ENCODE measurements at places on chromosomes 6 and 20.

- DNase-seq = no peak
These were observed 93.1 kb downstream of the PRND start for GRCh38 chr20:4814696-4815252.

DNA sequence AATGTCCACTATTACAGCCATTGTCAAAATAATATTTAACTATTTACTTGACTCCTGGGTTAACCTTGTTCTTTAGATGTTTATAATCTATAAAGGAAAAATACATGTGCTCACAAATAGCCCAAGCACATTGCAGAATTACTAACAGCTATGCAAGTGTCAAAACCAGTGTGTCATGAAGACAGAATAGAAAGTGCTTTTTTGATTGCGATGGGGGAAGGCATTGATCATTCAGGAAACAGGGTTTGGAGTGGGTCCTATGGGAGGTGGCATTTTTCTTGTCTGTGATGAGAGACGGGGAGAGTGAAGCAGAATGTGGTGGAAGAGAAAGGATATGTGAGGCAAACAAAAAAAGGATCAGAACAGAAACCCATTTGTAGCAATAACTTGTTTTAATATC lies 1.0 kb upstream of the AGPAT4 start:
- no peak for DNase-seq

GRCh38 chr6:113299531-113299930 lies 557.6 kb upstream of the MARCKS start:
- DNase-seq = no peak

DNA sequence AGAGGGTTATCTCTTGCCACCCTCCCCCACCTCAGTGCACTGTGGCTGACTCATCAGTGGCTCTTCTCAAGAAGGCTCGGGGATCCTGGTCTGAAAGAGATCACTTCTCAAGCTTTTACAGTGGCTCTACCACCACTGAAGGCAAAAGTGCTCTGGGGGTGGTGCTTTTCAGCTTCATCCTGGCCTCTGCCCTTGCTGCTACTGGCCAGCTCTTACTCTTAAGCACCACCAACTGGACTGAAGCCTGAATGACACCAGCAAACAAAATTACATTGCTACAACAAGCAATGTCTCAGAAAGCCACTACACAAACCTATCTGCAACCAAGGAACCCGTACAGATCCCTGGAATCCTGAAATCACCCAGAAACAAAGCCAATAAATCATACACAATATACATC lies 402.1 kb downstream of the EPHA7 start:
- no peak for DNase-seq

DNA sequence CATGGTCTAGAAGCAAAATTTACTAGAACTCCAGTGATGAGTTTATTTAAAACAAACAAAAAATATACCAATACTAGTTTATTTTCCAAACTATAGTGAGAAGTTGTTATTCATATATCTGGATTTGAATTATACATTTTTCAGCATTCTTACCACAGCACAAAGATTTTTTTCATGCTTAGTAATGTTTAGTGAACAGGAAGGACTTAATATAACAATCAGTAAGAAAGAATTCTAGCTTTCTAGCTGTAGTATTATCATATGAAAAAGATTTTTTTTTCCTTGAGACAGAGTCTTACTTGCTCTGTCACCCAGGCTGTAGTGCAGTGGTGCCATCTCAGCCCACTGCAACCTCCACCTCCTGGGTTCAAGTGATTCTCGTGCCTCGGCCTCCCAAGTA lies 13.8 kb downstream of the MARCKS start:
- DNase-seq = no peak

DNA sequence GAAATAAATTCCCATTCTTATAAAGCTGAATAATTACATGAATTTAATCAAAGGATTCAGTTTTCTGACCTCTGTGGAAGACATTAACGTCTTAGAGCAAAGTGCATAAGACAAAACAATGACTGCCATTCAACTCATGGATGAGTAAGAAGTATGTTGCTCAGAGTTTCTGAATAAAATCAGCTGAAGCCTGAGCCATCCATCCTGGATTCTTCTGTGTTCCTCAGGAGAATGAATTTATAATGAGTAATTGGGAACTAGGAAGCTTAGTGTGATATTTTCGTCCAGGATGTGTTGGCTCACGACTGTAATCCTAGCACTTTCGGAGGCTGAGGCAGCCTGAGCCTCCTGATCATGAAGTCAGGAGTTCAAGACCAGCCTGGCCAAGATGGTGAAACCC lies 62.8 kb downstream of the PERP start:
- DNase-seq = no peak

- DNase-seq = no peak
These were observed 29.6 kb downstream of the BACH2 start for GRCh38 chr6:90266905-90267621.

GRCh38 chr6:132418235-132418965 lies 17.1 kb upstream of the MOXD1 start:
- DNase-seq = no peak

DNA sequence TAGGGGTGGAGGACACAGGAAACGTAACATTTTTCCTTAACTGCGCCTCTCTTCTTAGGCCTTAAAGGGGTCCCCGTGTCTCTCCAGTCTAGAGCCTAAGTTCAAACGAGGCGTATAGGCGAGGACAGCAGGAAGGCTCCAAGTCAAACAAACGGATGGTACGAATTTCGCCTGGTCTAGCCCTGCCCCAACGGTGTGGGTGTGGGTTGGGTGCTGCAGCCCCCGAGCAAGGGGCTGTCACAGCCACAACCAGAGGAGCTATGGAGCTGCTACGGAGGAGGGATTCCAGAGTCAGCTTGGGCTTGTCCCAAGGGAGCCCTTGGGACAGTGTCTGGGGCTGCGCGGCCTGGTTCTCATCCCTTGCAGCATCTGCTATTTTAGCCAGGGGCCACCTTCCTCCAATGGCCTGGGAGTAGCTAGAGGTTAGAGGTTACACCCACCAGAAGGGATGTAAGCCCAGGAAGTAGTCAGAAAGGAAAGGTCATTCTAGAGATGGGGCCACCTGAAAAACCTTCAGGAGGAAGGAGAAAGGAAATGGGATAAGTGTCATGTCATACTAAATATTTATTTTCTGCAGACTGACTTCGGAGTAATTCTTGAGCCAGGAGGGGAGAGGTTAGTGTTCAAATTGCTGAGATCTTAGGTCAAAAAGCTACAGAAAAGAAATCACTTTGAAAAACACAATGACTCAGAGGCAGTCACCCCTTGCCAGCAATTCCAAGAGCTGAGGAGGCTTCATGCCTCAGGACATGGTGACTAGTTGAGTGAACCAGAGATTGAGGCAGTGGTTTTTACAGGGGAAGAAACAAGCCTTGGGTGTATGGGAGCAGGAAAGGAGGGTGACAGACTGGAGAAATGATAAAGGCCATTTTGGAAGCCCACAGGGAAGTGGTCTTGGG lies 21.7 kb downstream of the VPS52 start:
- DNase-seq = no peak

GRCh38 chr6:157728183-157728881 lies 94.7 kb upstream of the SNX9 start:
- no peak for DNase-seq

Data from stimulated activated CD4-positive, alpha-beta T cell treated with anti-CD3 and anti-CD28 coated beads, Interleukin-15, amount 100 ng/mL, for 1 hour (primary cell).